ENCODE measurements at places on chromosomes 2 and 18. TPM values are rescaled to one million over a fixed set of nuclear protein-coding genes. Genes with fewer than 3 reads are reported as not detected.

GRCh38 chr18:21180588-21180987, 61.4 kb upstream of the GREB1L start:
- no peaks in the 10 kb centered on the region for H3K4me1 ChIP-seq
- no peak overlapping the region for H3K27ac ChIP-seq
- no peak for DNase-seq
- no peaks in the 10 kb centered on the region for H3K27me3 ChIP-seq

DNA sequence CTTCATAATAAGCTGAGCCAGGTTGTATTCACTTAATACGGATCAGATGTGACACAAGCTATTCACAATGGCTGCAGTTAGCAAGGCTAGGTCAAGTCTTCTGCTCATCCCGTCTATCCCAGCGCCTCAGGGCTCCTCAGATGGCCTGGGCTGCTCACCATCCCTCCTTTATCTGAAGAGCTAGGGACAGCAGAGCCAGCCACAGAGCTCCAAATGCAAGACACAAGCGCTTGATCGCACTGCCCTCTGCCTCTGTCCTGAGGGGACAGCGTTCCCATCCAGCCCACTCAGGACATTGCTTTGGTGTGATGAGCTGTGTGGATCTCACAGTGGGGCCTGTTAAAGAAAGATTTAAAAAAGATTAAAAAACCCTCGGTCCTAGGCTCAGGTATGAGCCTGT, 254.4 kb upstream of the HS6ST1 start:
- no peaks in the 10 kb centered on the region for H3K4me1 ChIP-seq
- DNase-seq = no peak
- no peaks in the 10 kb centered on the region for H3K27me3 ChIP-seq
- H3K4me3 ChIP-seq = no peak overlapping the region
- no peaks in the 10 kb centered on the region for H3K36me3 ChIP-seq

LONRF2 gene
- polyA plus RNA-seq = 1.6 TPM

DNA sequence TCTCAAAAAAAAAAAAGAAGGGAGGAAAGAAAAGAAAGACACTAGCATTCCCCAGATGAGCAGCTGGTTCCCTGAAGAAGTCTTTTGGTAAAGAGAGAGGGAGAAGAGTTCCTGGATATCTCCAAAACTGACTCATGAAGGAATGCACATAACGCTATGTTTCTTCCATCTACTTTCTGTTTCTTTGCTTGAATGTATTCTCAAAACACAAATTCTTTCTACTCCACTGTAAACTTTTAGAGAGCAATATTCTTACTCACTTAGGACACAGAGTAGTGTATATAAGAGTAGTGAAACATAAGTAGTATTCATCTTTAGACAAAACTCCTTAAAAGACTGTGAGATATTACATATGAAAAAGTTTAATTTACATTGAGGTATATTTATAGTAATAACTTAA, 64.2 kb downstream of the TRIP12 start:
- H3K36me3 ChIP-seq = no peaks in the 10 kb centered on the region
- H3K27ac ChIP-seq = no peak overlapping the region
- no peaks in the 10 kb centered on the region for H3K4me1 ChIP-seq
- H3K27me3 ChIP-seq = no peaks in the 10 kb centered on the region
- H3K4me3 ChIP-seq = no peak overlapping the region

ANKRD30BL gene
- polyA plus RNA-seq = not detected

- H3K4me3 ChIP-seq = no peak overlapping the region
- no peak overlapping the region for H3K27ac ChIP-seq
- H3K36me3 ChIP-seq = no peaks in the 10 kb centered on the region
- DNase-seq = no peak
- no peaks in the 10 kb centered on the region for H3K27me3 ChIP-seq
Observed at GRCh38 chr2:134623796-134624195, 95.0 kb downstream of the TMEM163 start.

PSTPIP2 gene
- polyA plus RNA-seq = 11.9 TPM

GRCh38 chr2:103353774-103354173, 591.9 kb downstream of the TMEM182 start:
- no peaks in the 10 kb centered on the region for H3K36me3 ChIP-seq
- no peaks in the 10 kb centered on the region for H3K27me3 ChIP-seq
- no peak overlapping the region for H3K27ac ChIP-seq
- no peak for DNase-seq
- H3K4me1 ChIP-seq = no peaks in the 10 kb centered on the region

UNC80 gene
- polyA plus RNA-seq = 0.43 TPM

Data from hepatocyte (in vitro differentiated cells).